ENCODE measurements at places on chromosomes 1 and 21.
A peak's percentile ranks its signal among the peaks of the same experiment; 100 is the strongest.

DNA sequence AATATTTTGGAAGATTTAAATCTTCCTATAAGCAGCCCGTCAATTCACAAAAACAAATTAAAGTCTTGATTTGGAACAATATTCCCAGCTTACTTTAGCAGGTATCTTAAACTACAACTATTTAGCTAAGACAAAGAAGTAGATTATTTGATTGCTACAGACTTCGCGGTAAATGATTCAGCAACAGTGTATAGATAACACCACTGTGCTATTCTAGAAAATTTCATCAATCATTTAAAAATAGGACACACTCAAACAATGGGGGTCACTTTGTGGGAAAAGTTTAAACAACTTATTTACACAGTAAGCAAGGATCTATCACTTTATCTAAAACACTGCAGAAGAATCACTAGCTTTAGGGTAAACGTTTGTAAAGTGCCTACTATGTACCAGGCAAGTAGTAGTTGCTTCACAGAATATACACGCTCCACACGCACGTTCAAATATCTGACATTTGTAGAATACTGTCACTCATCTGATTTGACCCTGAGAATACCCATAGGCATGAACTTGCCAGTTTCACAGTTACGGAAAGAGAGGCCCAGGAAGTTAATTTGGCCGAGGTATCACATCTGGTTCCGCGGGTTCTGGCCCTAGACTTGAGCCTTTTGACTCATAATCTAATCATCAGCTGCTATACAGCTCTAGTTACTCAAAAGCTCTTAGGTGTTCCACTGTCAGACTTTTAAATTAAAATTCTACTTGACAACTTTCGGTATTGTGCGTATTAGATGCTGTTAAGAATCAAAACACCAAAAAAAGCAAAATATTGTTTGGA lies 876 bp downstream of the DENND2C start:
- DNase-seq, result no peak

DNA sequence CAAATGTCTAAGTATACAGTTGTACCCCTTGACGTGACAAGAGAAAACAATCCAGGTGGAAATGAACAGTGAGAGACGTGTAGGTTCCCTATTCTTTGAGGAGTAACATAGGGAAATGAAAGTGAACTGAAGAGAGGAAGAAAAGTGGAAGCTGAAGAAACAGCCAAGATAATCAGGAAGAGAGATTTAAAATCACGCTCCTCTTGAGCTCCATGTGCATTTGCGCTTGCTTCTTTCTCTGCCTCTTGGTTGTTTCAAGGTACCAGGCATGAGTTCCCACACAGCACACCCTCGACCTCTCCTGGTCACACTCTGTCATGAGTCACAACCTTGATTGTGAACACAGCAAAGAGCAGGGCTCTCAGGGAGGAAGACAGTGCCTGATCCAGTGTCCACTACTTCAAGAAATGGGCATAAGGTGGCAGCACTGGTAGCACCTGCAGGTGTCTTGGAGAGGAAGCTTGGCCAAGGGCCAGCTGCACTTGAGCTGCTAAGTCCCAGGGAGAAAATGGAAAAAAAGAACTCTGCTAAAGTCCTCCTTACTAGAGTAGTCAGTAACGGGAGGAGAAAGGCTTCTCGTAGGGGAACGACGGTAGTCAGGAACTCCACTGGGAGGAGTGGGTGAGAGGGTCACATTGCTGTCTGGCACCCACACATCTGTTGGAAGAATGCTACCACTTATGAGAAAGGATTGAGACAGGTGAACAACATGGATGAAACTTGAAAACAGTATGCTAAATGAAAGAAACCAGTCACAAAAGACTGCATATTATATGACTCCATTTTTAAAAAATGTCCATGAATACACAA lies 18.3 kb upstream of the ARID1A start:
- peak; percentile 58 for DNase-seq

GRCh38 chr1:10374442-10374860 lies 24.4 kb upstream of the PGD start:
- no peak for DNase-seq

DNA sequence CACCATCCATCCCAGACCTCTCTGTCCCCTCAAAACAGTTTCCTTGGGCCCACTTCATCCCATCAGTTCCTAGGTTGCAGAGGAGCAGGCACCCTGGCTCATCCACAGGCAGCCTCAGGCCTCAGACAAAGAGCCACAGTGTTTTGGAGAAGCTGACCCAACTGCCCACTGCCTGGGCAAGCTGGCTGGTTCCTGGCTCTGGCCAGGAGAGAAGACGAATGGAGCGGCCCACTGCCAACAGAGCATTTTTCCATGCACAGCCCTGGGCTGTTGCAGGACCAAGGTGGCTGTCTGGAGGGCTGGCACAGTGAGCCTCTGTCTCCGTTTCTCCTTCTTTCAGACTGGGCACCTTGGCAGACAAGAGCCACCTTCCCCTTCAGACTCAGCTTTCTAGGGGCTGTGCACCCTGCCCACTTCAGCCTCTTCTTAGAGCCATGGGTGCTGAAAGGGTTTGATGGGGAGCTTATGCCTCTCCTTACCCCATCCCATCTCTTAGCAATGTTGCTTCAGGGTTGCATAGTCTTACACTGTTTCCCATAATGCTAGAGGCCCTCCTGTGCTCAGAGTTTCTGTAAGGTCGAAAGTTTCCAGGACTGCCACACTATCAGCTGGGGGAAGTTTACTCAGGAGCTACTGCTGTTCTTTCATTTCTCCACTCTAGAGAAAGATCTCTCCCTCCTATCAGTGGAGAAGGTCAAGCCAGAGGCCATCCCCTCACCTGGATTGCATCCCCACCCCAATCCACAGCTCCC lies 973 bp downstream of the FMOD start:
- no peak for DNase-seq

DNA sequence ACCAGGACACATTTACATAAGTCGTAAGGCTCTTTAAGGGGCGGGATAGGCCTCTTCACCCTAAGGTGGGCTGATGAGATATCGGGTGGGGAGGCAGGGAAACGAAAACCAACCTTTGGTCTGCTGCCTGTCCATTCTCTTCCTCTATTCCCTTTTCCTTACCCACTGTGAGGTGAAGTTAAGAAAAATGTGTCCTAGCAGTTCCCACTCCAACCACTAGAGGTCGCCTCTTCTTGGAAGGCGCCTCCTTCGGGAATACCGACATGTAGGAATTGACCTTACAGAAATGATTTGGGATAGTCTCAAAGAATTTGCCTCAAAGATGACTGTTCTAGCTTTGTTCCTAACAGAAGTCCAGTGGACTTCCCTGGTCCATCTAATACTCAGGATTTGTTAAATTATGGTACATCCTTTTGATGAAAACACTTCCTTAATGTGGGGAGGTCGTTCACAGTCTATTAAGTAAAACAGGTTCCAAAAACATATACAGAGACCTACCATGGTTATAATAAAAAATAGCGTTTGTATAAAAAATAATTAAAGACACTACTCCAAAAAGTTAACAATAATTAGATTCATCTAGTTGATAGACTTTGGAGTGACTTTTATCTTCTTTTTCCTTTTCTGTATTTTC lies 14.1 kb downstream of the AZIN2 start:
- DNase-seq, result peak; percentile 19

GRCh38 chr1:100907887-100908286 lies 12.0 kb downstream of the SLC30A7 start:
- no peak for DNase-seq

DNA sequence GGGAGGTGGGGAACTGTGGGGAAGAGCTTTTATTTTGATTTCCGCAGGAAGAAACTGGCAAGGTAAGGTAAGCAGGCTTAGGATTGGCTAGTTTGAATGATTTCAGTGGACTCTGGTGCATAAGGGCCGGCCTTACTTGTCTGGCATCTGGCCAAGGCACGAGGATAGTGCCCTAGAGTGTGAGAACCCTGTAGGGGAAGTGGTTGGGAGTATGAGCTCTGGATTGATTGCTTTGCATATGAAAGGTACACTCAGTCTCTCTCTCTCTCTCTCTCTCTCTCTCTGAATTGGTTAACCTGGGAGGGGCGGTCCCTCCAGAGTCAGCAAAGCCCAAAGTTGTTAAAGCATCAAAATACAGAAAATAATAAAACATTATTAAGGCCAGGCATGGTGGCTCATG lies 463.0 kb downstream of the SIPA1L2 start:
- DNase-seq, result no peak

Measured in Kasumi-1 (cell line).